Kidney epithelial cell (primary cell): ENCODE measurements at places on chromosomes 2 and 18. TPM values are rescaled to one million over a fixed set of nuclear protein-coding genes. Genes with fewer than 3 reads are reported as not detected.

DNA sequence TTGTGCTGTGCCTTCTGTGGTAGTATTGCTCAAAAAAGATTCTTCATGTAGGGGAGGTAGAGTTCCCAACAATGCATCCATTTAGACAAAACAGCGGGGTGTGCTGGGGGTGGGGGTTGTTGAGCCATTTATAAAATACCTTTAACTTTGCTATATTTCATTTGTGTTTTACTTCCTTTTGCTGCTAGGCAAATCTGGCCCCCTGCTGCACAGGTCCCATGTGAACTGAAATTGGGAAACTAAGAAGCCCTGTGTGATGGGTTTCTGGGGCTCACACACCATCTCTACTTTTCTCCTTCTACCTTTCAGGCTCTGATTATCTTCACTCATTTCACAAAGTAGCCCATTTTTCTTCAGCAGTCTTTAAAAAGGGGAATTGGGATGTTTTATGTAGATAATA lies 52.7 kb upstream of the ITGA4 start:
- DNase-seq = no peak

DNA sequence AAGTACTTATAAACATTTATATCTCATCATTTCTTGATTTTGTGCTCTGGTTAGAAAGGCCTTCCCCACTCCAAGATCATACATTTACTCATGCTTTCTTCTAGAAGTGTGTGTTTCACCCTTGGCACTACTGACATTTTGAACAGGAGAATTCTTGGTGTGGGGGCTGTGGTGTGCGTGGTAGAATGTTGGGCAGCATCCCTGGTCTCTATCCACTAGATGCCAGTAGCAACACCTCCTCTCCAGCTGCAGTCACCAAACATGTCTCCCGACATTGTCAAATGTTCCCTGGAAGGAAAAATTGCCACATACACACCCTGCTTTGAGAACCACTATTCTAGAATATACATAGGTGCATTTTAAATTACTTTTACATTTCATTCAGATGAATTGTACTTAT lies 8.7 kb upstream of the TGIF1 start:
- no peak for DNase-seq

- DNase-seq = no peak
Measured at GRCh38 chr2:118987886-118988285, 45.9 kb downstream of the MARCO start.

- DNase-seq = no peak
Measured at GRCh38 chr2:61582165-61582564, 44.0 kb upstream of the XPO1 start.

DNA sequence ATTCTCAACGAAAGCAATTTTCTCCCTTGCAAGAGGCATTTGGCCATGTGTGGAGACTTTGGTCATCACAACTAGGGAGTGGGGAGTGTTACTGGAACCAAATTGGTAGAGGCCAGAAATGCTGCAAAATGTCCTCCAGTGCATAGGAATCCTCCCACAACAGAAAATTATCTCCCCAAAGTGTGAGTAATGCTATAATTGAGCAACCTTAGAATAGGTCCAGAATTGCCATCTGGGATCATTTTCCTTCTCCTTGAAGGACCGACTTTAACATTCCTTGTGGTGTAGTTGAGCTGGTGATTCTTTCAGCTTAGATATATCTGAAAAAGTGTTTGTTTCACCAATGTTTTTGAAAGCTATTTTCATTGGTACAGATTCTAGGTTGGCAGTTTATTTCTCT lies 111.2 kb upstream of the SMIM21 start:
- DNase-seq = no peak

DNA sequence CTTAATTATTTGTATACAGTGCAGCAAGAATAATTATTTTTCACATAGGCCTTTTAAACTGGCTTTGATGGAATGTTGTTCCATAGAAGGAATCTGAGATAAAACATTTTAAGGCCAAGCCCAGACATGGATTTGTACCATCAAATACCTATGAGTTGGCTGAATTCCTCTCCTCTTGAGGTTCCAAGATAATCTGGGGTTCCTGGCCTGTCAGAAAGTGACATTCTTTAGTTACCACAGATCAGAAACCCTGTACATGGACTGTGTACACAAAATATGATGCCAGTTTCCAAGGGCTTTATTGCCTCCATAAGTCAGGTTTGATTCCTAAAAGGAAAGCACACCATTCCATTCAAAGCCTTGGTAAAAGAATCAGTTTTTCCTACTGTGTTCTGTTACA lies 1256.7 kb upstream of the NRXN1 start:
- DNase-seq = no peak

DNA sequence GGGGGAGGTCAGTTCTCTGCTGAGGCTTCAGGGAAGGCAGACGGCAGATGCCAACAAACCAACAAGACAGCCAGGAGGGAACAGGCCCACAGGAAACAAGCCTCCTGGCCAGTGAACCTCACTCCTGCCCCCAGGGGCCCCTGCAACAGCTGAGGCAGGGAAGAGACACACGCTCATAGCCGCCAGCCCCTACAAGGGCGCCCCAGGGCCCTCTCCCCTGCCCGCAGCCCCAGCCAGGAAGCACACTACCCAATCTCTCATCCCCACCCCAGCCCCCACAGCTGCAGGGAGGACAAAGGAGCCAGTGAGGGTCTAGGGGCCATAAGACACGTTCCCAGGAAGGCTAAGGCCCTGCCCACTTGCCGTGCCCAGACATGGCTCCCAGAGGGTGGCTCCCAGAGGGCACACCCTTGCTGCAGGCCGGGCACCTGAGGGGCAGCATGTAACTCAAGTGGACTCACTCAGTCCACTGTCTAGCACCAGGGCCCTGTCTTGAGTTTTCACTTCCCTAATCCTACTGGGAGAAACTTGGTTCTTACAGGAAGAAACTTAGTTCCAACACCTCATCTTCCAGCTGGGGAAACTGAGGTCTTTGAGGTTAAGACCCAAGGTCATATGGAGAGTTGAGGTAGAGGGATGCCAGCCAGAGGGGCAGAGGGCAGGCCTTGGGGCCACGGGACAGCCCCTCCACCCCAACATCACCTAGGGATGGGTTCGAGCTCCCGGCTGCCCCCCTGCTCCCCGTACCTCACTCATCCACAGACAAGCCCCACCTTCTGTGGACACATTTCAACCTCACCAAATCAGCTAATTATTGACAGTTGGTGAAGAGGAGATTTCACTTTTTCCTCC lies 37.3 kb downstream of the EMX1 start:
- DNase-seq = no peak

- no peak for DNase-seq
Measured at GRCh38 chr2:96495982-96496629, 9.1 kb downstream of the NEURL3 start.

DNA sequence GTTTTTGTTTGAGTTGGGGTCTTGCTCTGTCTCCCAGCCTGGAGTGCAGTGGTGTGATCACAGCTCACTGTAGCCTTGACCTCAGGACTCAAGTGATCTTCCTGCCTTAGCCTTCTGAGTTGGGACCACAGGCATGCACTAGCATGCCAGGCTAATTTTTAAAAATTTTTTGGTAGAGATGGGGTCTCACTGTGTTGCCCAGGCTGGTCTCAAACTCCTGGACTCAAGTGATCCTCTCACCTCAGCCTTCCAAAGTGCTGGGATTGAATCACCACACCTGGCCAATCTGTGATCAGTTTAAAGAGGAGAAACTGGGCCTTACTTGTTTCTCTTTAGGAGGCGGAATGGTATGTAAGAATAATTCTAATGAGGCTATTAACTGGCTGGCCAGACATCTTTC lies 49.9 kb downstream of the IMPA2 start:
- no peak for DNase-seq

DNA sequence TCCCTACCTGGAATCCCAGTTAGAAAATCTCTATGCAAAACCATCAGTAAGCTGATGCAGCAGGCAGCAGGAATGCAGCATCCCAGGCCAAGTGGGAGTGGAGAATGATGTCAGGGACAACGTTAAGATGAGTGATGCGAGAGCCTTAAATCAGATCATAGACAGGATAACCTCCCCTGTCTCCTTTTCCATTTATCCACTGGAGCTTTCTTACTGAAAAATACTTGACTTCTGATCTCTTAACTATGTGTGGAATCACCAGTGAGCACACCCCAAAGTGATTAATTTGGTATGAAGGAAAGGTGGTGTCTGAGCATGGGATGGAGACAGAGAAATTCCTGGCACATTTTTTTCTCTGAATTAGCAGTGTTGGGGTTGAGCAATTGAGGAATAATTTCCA lies 98.0 kb downstream of the RND3 start:
- no peak for DNase-seq

DNA sequence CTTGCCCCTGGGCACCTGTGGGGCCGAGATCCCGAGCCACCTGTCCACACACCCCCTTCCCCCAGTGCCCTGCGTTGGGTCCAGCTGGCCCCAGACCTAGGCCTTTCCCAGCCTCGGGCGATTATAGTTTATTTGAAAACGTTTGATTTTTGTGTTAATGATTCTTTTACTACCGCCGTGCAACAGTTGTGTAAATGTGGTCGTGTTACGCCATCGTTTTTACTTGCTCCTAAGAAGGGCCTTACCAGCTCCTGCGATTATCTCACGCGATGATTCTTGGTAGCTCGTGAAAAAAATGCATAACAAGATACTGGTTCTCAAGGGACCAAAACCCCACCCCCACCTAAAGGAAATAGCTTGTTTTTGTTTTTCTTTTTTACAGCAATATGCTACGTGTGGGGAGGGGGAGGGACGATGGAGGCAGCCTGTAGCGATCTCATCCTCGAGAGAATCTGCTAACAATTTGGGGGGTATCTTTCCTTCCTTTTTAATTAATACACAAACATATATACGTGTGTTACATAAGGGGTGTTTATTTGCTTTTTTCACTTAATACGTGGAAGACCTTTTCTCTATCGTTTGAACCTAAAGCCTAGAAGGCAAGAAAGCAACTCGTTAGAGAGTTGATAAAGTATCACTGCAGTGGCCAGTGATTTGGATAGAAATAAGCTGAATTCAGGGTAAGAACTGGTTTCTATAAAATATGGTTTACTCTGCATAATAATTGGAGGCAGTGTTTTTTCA lies 1.0 kb downstream of the ZDBF2 start:
- DNase-seq = no peak

DNA sequence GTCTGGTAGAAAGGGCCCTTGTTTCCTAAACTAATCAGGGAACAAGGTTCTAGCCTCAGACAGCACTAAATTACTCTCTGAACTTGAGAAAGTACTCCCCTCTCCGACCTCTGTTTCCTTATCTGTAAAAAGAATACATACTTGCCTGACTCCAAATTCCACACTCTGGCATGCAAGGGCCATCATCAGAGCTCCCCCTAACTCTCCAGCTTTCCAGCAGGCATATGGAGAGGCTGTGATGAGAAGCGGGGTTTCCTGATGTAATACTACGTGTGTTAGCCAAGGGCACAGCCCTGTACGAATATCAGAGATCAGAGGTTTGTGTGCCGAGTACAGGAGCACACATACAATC lies 1.8 kb upstream of the EVA1A start:
- DNase-seq = no peak

- no peak for DNase-seq
Measured at GRCh38 chr2:126942427-126943203, 43.9 kb downstream of the TEX51 start.

DNA sequence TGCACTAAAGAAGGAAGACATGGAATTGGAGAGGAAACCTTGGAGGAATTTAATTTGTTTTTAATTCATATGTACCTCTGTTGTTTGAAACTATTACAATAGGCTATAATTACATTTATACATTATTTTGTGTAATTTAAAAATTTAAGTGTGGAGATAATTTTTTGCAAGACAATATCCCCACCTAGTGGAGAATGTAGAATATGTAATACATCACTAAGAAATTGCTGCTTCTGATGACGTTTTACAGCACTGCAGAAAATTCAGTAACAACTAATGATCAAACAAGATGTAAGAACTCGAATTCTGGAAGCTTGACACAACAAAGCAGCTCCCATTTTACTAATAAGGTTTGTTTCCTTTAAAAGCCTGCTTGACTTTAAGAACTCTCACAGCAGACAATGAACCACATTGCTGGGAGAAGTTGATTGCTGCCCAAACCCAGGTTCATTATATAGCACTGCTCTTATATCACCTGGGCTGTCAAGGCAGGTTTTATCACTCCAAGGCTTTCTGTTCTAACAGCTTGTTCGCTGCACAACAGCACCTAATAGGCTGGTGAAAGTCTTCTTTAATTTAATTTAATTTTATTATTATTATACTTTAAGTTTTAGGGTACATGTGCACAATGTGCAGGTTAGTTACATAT lies 53.4 kb downstream of the THADA start:
- no peak for DNase-seq

DNA sequence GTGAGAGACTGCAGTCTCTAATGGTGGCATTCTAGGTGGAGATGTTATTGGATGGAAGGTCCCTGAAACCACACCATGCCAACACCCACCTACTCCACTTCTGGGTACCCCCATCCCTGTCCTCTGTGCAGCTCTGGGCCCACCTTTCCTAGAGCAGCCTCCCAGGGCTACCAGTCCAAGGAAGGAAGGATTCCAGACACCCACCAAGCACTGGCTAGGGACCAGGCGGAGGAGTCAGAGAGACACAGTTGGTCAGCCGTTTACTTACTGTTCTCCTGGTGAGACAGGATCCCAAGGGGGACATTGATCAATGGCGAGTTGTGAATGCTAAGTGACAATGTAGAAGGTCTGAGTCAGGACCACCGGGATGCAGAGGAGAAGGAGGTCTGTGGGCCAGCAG lies 151.6 kb downstream of the TTC32 start:
- no peak for DNase-seq

DNA sequence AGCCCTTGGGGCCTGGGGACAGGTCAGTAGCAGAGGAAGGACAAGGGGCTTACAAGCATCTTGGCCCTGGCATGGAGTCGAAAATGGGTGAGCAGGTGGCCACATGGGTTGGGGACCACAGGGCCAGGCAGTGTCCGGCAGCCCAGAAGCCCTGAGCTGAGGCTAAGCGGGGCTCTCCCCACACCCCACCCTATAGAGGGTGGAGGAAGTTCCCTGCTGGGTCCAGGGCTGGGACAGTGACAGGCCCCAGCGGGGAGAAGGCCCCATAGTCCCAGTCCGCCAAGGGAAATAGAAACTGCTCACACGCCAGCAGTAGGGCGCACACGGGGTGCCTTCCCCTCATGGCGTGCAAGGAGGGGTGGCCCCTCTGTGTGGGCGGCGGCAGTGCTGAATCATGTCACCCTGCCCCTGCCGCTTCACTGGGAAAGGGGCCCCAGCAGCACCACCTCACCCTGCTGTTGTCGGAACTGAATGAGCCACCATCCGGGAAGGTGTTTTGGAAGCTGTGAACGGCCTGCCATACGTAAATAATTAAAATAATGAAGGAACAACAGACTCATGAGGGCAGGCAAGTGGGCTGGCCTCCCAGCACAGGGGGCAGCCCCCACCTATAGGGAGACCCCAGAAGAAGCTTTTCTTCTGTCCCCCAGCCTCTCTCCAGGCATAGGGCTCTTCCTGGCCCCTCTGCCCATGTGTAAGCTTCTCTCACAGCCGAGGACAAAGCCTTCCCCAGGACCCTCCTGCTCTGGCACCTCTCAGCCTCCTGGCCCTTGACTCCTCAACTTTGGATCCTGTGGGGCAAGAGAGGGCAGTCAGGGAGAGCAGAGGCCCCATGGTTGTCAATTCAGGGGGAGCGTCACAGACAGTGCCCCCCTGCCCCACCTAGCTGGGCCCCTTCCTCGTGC lies 12.7 kb upstream of the DUSP2 start:
- DNase-seq = no peak

The ZC3H6 gene
- 6.6 and 8.4 TPM in 2 replicates for total RNA-seq

The GPBAR1 gene
- total RNA-seq = 0.92 TPM in 1 of 2 replicates, not detected in the other

The LYG1 gene
- total RNA-seq = 0.25 and 1.0 TPM in 2 replicates

The ZFAND2B gene
- 44.3 and 48.2 TPM in 2 replicates for total RNA-seq

The NEU4 gene
- total RNA-seq = not detected in 2 replicates

The MBD1 gene
- total RNA-seq = 72.2 and 91.9 TPM in 2 replicates
